ENCODE measurements at places on chromosomes 16 and 17.
A peak's percentile ranks its signal among the peaks of the same experiment; 100 is the strongest.

- DNase-seq = peak; percentile 64
These were observed 14.3 kb downstream of the LITAF start for GRCh38 chr16:11572301-11572995.

- DNase-seq = no peak
These were observed 131.7 kb downstream of the RGS9 start for GRCh38 chr17:65268832-65269231.

DNA sequence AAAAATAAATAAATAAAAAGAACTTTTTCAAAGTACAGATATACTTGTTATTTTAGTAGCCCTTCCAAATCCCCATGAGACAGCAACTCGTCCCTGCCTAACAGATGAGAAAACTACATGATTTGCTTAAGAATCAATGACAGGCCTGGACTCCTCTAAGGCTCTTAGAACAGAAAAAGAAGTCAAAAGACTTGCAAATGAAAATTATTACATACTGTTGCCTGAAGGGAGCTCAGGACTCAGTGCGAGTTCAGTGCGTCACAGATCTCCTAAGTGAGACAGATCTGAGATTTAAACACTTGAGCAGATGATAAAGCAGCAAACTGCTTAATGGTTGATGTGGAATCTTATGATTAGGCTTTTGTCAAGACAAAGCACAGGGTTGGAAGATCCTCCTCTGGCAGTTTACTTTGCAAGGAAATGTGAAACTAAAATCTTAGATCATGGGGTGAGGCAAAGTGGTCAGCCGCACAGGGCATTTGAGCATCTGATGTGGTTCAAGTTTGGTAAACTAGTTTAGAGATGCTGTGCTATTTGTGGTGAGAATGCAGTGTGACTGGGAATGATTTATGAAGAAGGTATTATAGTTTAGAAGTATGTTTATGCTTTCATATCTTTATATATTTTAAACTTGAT is 138.1 kb downstream of the TRIM37 start:
- DNase-seq = no peak

DNA sequence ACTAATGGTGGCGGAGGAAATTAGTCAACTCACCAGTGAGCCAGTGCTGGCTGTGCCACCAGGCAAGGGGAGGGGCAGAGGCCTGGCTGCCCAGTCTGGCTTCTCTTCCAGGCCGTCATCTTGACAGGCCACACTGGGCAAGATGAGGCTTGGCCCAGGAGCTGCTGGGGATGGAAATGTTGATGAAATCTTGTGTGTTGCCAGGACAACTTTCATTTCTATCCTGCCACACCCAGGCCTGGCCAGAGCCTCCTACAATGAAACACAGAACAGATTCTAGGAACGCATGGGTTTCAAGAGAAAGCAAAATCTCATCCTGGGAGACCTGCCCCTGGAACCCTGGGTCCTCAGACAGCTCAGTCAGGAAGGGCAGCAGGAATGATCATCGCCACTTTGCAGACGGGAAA is 9.3 kb downstream of the HEXIM2 start:
- no peak for DNase-seq
